ENCODE measurements at places on chromosomes 1 and 21.

DNA sequence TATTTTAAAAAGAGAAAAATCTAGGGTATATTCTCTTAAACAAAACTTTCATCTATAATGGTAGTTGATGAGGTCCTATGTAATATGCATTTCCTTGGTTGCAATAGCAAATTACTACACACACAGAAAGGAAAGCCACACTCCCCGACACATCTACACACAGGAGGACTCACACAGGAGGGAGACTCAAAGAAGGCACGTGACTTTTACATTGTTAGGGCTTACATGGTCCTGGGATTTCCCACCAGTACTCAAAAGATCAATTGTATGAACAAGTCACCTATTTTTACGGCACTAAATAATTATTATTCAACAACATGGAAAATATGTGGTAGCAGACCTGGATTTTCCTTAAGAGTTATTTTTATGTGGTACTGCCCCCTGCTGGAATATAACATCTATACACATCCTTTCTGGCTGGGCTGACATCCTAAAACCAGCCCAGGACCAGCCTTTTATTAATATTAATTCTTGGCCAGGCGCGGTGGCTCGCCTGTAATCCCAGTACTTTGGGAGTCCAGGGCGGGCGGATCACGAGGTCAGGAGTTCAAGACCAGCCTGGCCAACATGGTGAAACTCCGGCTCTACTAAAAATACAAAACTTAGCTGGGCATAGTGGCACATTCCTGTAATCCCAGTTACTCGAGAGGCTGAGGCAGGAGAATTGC lies 33.9 kb upstream of the LGALS8 start:
- no peak for DNase-seq

DNA sequence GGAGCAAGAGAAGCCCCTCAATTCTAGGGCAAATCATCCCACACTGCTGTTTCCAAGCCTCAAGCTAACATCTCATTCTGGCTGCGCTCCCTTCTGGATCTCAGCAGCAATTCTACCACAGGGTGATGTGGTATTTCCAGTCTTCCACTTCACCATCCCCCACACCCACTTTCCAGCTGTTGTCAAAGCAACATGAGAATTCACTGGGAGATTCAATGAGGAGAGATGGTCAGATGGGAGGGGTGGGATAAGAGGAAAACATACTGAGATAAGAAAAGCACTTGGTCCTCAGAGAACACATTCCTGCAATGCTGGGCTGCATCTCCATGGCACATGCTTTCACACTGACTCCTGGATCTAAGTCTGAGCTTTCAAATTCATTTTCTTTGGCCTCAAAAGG lies 47.3 kb upstream of the LRRC52 start:
- DNase-seq = no peak

GRCh38 chr1:94792473-94793295 lies 27.5 kb upstream of the SLC44A3 start:
- no peak for DNase-seq

- DNase-seq = no peak
Observed at GRCh38 chr1:5949085-5949760, 43.0 kb downstream of the NPHP4 start.

- DNase-seq = no peak
Observed at GRCh38 chr1:53123453-53124140, 18.8 kb downstream of the SLC1A7 start.

DNA sequence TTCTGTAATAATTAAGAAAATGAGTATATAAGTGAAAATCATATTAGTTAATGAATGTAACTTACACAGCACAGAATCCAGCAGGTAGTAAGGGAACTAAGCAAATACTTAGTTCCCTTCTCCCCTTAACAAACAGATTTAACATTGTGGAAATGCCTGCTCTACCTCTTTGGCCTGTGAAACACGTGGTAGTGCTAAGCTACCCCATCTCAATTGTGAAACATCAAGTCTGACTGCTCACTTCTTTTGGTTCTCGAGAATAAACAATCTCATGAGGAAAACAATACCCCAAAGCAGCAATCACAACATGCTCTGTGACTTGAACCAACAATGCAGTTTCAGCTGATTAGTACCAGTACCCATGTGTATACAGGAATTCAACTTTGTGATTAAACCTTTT lies 4.7 kb downstream of the MYSM1 start:
- DNase-seq = no peak

DNA sequence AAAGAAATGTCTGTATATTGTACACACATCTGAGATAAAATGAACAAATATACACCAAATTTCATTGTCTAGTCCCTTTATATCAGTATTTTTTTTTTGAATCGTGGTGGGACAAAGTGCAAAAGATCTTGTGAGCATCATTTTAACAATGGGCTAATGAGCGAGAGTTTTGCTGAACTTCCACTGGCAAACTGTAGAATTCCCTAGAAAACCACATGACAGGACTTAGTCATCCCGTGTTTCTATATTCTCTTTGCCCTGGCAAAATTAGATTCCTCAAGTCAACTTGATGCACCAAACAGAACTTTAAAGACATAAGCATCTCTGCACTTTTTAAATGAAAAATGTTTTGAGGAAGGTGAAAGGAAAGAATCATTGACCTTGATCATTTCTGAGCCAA lies 488.2 kb upstream of the PTBP2 start:
- no peak for DNase-seq

- DNase-seq = no peak
Observed at GRCh38 chr21:42212266-42212665, 6.7 kb upstream of the ABCG1 start.

DNA sequence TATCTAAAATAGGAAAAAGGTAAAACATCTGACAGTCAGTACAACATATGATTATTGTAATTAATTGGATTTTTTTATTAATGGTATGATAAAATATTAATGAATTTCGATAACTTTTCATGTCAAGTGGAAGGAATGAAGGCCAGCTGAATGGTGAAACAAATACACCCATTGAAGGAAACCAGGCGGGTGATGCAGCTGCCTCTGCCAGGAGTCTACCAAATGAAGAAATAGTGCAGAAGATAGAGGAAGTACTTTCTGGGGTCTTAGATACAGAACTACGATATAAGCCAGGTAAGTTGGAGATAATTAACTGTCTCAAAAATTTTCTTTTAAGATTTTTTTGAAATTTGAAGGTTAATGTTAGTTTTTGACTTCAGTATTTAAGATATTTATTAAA lies 3.2 kb downstream of the SON start:
- no peak for DNase-seq

DNA sequence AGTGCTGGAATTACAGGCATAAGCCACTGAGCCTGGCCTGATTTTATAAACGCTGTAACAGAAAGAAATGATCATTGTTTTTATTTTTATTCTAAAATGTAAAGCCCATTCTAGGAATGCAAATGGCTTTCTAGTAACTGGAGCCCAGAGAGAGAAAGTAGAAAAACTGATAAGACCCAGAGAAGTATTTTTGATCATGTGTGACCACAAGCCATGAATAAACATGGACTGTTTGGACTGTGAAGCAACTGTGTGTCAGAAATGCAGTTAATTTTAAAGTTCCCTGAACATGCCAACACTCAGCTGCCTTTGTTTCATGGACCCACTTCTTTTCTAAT lies 39.7 kb downstream of the EIF2B3 start:
- no peak for DNase-seq

GRCh38 chr1:28108001-28108400 lies 19.6 kb upstream of the EYA3 start:
- no peak for DNase-seq

DNA sequence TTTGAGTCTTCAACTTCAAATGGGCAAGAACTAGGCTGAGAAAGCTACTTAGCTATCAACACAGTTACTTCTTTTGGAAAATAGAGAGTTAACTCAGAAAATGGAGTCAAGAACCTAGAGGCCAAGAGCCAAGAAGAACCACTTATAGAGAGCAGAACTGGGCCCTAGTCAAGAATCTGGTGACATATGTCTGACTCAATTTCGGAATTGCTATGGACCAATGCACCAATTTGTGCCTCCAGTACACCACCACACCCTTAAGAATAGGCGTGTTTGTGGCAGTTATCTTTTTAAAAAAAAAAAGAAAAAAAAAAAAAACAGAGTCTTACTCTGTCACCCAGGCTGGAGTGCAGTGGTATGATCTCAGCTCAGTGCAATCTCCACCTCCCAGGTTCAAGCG lies 7.8 kb downstream of the S100A2 start:
- no peak for DNase-seq

- DNase-seq = no peak
Observed at GRCh38 chr1:125066385-125066784, 3881.6 kb downstream of the SRGAP2C start.

DNA sequence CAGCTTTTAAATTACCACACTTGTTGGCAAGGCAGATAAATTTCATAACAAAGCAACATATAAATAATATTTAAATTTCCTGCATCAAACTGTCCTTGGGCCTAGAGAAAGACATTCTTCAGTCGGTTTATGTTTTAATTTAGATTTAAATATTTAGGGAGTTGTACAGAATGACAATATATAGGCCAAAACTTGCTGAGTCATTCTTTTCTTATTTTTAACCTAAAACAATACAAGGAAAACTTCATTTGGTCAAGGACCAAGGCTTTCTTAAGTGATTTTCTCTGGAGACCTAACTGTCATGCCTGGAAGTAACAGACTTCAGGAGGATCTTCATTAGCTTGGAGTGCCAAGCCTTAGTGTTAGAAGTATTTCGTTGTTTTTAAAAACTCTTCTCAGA lies 5.6 kb downstream of the MAP10 start:
- no peak for DNase-seq

DNA sequence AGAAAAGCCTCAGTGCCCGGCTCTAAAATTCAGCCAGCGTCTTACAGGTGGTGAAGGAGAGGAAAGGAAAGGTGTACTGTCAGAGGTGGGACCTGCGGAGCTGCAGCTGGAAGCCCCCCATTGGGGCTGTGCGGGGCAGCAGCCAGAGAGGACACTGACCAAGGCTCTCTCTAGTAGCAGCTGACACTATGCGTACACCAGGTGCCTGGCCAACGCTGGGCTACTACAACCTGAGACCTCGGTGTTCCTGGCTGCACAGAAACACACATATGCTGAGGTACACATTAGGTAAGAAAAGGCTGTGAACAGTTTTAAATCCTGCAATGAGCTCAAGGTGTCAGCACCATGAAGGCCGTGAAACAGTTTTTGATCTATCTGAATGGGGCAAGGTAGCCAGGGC lies 55.5 kb upstream of the EDN2 start:
- DNase-seq = no peak

DNA sequence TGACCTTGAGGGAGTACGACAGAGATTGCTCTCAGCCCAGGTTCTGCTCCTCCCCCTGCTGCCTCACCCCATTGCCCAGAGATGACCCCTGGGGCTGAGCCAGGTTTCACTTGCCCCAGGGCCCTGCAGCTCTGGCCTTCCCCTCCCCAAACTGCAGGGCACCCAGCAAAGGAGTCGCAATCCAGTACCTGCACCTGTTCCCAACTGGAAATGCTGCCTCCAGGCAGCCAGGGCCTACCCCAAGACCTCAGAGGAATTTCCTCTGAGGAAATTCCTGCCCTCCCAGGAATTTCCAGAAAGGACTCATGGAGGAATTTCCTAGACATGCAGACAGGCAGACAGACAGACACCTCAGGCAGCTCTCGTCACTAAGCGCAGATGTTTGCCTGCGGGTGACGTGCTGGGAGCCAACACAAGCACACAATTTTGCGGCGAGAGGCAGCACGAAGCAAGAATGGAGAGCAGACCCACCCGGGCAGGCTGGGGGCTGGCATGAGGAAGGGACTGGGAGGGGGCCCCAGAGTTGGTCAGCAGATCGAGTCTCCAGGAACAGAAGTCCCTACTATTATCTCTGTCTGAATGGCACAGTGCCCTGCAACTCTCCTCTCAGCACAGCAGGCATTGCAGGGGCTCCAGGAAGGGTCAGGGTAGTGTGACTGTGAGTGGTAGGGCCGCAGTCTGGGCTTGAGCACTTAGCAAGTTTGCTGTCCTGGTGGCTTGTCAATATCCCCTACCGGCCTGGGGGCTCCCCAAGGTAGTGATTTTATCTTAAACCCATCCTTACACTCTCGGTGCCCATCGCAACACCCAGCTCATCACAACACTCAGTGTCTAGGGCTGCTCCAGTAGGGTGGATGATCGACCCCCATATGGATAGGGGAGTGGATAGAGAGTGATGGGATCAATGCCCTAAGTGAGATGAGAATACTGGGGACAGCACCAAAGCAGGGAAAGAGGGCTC lies 2.9 kb upstream of the EFNA1 start:
- no peak for DNase-seq

DNA sequence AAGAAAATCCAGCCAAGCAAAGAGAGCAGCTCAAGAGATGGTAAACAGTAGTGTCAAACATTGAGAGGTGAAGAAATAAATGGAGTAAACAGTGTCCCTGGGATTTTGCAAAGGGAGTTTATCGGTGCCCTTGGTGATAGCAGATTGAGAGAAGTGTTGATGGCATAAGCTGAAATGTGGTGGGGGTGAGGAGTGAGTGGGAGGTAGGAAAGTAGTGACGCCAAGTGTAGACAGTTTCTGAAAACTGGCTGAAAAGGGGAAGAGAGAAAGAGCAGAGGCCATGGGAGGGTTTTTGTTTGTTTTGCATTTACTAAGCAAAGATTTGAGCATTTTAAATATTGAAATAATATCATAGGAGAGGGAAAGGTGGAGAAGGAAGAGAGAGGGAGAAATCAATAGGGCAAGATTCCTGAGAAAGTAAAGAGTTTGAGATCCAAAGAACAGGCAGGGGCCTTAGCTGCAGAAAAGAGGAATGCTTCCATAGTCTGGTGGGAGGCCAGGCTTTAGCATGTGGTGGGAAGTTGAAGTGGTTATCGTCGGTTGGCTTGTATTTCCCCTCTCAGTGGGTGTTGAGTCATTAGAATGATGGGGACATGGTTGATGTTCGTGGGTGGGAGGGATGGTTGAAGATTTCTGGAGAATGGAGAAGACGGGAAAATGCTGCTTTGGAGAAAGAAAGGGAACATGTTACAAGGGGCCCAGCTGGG lies 26.8 kb upstream of the RASAL2 start:
- DNase-seq = no peak

DNA sequence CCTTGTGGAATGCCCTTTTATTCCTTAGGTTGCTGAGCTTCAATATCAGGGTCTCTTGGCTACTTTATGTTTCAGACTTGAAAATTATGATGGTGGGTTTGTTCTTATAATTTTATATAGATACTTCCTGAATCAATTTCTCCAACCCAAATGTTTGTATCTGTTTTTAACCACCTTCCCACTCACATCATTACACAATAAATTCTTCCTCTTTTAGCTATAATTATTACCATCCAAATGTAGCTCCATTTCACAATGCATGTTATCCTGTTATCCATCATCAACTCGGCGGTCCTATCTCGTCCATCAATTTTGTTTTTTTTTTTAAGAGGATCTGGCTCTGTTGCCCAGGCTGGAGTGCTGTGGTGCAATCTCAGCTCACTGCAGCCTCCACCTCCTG lies 357.6 kb upstream of the ZP4 start:
- DNase-seq = no peak
